ENCODE measurements at places on chromosomes 2 and 18.

DNA sequence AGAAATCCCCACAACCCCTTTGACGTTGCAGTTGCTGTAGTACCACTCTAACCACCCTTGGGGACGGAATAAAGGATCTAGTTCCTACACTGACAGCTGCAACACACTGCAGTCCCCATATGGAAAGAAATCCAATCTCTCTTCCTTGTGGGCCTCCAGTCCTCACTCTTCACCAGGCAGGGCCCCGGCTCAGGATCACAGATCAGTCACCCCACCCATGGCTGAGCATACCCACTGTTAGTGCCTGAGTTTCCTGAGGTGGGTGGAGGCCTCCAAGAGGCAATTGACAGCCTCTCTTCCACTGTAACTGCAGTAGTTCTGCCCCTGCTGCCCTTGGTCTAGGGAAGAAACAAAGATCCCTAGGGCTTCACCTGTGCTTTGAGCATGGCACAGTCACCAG is 670.0 kb upstream of the CDH2 start:
- DNase-seq: no peak

DNA sequence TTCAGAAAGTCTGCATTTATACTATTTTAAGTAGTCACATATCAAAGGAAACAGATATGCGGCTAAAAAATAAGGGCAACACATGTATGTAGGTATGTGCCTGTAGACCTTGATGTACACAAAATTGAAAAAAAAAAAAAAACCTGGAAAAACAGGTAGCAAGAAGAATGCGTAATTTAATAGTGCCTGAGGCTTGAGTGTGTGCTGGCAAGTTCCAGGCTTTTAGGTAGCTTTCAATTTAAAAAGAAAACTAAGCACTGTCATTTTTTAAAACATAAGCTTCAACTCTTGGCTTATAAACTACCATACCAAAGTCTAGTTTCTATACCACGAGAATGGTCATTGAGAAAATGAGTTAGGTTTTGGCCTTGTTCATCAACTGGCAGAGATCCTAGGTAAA is 72.3 kb downstream of the OTX1 start:
- no peak for DNase-seq

GRCh38 chr2:57990118-57990725 is 56.4 kb upstream of the VRK2 start:
- DNase-seq: no peak

DNA sequence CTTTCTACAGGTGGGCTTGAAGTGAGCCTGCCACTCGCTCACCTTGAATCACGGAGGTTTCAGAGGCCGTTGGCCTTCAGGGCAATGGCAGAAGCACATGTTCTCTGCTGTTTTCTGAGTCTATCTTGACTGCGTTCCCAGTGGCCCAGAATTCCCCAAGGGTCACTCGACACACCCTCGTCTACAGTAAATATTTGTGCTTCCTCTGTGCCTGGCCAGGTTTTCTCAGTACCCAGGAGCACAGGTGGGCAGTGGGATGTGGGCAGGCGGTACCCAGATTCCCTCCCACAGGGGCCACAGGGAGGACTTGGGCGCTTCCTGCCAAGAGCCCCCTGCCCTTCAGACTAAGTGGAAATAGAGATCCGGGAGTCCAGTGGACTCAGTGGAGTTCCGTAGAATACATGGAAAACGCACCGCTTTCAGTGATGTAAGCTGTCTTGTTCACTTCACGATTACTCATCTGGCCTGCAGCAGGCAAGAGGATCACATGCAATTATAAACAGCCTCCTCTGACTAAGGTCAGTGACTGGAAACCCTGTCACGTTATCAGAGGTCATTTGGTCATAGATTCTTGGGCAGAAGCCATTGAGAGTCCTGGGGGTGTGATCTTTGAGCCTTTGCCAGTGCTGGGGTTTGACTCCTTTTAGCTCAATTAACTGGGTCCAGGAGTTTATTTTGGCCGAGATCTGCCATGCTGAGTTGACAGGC is 179.8 kb downstream of the NEDD4L start:
- DNase-seq: peak; percentile 99

DNA sequence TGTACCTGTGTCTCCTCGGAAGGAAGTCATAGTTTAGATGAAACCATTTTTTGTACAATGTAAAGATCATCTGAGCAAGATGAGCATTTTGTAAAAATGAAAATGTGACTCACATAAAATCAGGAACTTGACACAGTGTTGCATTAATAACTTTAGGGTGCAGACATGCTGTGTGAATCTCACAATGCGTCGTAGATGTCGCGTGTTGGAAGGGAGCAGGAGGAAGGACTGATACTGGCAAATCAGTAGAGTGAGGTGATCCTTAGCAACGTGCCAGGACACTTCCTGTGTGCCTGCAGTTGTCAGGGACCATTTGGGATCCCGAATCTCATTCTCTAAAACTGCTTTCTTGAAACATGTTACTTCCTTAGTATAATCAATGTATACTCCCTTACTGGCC is 103.1 kb downstream of the SH3BP4 start:
- DNase-seq: no peak

DNA sequence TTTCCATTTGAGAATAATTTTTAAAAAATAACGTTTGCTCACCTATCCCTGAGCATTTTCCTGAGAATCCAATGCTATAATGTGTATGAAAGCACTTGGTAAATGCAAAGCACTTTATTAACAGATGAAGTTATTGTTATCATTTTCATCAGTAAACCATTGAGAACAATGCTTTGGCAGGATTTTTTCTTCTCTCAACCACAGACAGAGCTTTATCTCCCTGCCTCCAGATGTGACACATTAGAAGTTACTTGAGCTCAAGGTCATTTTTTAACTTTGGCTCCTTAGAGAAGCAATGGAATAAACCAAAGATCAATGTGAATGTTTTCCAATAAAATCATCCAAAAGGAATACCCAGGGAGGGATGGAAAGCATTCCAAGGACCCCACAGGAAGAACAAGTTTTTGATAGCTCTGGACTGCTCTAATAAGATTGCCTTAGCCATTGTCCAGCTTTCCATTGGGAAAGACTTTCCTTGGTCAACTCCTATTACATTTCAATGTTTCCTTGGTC is 118.9 kb upstream of the NT5C1B start:
- no peak for DNase-seq

Measured in ELR (cell line).